ENCODE measurements at places on chromosomes 5 and 9. TPM values are rescaled to one million over a fixed set of nuclear protein-coding genes. Genes with fewer than 3 reads are reported as not detected.

DNA sequence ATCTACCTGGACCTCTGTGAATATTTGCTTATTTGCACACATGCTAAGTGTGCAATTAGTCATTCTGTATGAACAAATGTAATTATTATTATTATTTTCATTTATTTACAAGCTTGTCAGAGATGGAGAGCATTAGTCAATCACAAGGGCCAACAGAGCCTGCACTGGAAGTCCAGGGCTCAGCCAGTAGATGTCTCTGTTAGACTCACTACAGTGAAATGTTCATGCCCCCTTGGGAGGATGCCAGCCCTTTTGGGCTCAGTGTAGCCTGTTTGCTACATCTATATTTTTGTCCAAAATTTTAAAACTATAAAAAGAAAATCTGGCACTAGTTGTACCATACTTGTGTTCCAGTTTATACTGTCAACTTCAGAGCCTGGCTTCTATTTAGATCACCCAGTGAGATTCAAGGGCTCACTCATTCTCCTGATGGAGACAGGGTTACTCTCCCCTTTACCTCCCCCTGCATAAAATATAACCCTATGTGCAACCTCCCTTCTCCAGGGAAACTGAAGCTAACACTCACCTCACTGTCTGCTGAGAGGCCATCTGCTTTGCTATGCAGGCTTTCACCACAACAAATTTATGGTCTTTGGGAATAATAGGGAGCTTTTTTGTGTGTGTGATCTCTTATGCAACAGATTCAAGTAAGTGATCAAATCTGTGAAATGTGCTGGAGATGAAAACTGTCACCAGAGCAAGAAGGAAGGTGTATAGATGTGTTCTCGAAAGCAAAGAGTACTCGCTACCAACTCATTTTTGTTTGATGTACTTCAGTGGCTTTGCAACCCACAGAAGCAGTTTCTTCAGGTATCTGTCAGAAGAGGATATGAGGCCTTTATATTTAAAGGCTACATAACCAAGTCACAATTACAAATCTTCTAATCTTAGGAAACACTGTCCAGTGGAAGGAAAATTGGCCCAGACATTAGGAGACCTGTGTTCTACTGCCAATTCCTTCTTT lies 99.9 kb upstream of the TLE4 start:
- no peaks in the 10 kb centered on the region for H3K36me3 ChIP-seq
- no peaks in the 10 kb centered on the region for H3K27me3 ChIP-seq
- no peak overlapping the region for H3K27ac ChIP-seq
- H3K4me3 ChIP-seq: no peak overlapping the region

GRCh38 chr5:107456281-107456715 lies 214.4 kb downstream of the EFNA5 start:
- H3K4me3 ChIP-seq: no peak overlapping the region
- no peaks in the 10 kb centered on the region for H3K27me3 ChIP-seq
- no peak for DNase-seq
- no peaks in the 10 kb centered on the region for H3K36me3 ChIP-seq
- H3K4me1 ChIP-seq: peaks cover 10% of the 10 kb centered on the region

DNA sequence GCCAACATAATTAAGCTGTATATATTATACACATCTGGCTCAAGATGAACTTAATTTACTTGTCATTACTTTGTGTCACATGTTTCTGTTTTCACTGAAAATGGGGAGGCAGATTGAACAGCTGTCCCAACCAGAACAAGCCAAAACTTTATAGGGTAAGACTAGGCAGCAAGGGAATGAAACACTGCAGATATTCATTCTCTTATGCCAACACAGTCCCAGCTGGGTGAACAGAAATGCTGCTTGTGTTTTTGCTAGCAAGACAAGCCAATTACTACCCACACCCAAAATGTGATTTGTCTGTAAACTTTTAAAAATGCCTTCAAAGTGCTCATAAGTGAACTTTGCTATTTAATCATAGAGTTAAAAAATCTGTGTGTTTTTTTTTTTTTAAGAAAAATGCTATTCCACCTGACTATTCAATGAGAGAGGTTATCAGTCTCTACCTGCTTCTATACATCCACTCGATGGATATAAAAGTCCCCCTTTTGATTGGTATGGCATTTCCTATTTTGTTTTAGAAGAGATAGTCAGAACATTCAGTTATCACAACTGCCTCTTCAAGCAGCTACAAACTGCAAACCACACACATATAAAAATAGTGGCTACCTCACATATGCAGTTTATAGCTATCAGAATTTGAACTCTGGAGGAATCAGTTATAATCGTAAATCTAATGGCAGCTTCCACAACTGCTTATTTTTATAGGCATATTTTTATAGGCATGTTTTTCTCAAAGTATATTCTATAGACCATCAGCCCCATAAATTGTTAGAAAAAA lies 91.9 kb upstream of the PPP1R2B start:
- H3K4me1 ChIP-seq: no peaks in the 10 kb centered on the region
- no peak for DNase-seq
- H3K36me3 ChIP-seq: no peaks in the 10 kb centered on the region
- H3K27me3 ChIP-seq: no peaks in the 10 kb centered on the region
- H3K4me3 ChIP-seq: no peak overlapping the region

GRCh38 chr5:89435347-89435746 lies 552.4 kb upstream of the MEF2C start:
- no peak overlapping the region for H3K27ac ChIP-seq
- H3K27me3 ChIP-seq: no peaks in the 10 kb centered on the region
- DNase-seq: no peak
- H3K4me3 ChIP-seq: no peak overlapping the region
- no peaks in the 10 kb centered on the region for H3K36me3 ChIP-seq

- no peak for DNase-seq
- H3K27me3 ChIP-seq: peaks cover 14% of the 10 kb centered on the region
- peak overlapping the region; percentile 46 for H3K27ac ChIP-seq
- peaks cover 2% of the 10 kb centered on the region for H3K4me1 ChIP-seq
- no peak overlapping the region for H3K4me3 ChIP-seq
- H3K36me3 ChIP-seq: no peaks in the 10 kb centered on the region
Observed at GRCh38 chr5:96408210-96408777, 24.8 kb downstream of the PCSK1 start.

- no peak for DNase-seq
- no peaks in the 10 kb centered on the region for H3K27me3 ChIP-seq
- no peak overlapping the region for H3K4me3 ChIP-seq
- peak overlapping the region; percentile 21 for H3K27ac ChIP-seq
Observed at GRCh38 chr9:16484744-16485143, 385.7 kb downstream of the BNC2 start.

DNA sequence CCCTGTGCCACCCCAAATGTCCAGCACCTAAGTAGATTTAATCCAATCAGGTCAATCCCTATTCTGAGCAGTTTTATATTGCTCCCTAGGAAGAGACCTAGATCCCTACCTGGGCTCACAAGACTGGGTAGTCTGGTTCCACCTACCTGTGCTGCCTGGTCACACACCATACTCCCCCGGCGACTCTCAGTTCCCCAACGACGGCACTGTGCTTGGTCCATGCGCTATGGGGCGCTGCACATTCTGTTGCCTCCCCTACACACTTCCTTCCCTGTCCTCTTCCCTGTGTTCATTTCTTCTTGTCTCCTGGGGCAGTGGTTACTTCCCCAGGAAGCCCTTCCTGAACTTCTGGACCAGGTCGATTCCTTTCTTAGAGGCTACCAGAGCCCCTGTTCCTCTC lies 109.9 kb upstream of the IL12B start:
- no peak for DNase-seq
- H3K36me3 ChIP-seq: no peaks in the 10 kb centered on the region
- peaks cover 5% of the 10 kb centered on the region for H3K27me3 ChIP-seq
- no peak overlapping the region for H3K27ac ChIP-seq
- H3K4me1 ChIP-seq: peaks cover 4% of the 10 kb centered on the region
- H3K4me3 ChIP-seq: no peak overlapping the region

DNA sequence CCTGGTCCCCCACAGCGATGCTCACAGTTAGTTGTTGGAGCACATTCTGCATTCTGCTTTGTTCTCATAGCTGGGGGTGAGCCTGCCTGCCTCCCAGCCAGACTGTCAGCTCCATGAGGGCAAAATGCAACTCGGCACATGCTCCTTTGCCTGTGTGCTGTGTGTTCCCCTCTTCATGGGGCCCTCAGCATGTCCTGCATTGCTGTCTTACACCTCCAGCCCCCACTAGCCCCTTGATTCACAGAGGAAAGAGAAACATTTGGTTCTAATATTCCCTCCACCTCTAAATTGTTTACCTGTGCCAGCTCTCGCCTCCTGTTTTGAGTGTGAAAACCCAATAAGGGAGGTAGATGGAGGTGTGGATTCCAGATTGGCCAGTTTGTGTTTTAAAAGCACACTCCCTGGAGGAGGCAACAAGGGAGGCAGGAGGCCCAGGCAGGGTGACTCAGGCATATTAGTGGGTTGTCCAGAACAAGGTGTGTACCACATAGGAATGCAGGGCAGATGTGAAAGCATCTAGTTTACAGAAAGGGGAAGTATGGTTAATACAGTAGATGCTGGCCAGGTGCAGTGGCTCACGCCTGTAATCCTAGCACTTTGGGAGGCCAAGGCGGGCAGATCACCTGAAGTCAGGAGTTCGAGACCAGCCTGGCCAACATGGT lies 224.6 kb downstream of the AGTPBP1 start:
- no peak for DNase-seq
- H3K27me3 ChIP-seq: no peaks in the 10 kb centered on the region
- no peak overlapping the region for H3K27ac ChIP-seq
- H3K4me3 ChIP-seq: no peak overlapping the region
- no peaks in the 10 kb centered on the region for H3K36me3 ChIP-seq

DNA sequence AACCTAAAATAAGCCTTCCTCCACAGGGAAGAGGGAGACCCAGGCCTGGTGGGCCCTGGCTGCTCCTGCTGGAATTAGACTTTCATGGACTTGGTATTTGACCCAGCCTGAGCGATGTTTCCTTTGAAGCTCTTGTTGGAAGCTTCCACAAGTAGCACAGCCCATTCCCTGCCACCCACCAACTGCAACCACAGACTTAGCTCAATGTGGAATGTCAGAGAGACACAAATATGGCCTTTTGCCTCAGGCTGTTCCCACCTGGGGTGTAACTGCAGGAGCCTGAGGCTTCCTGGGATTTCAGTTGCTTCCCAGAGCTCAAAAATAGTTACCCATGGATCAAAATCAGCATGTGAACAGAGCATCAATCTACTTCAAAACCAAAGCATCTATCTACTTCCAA lies 70.3 kb upstream of the LHFPL2 start:
- H3K36me3 ChIP-seq: no peaks in the 10 kb centered on the region
- no peak overlapping the region for H3K4me3 ChIP-seq
- H3K27me3 ChIP-seq: no peaks in the 10 kb centered on the region

- H3K27me3 ChIP-seq: no peaks in the 10 kb centered on the region
- no peaks in the 10 kb centered on the region for H3K4me1 ChIP-seq
- DNase-seq: no peak
Observed at GRCh38 chr9:29945012-29945411, 2371.7 kb upstream of the C9orf72 start.

- H3K4me1 ChIP-seq: no peaks in the 10 kb centered on the region
- no peak overlapping the region for H3K4me3 ChIP-seq
- no peaks in the 10 kb centered on the region for H3K36me3 ChIP-seq
- no peak for DNase-seq
- no peak overlapping the region for H3K27ac ChIP-seq
Observed at GRCh38 chr5:127697894-127698600, 5.1 kb upstream of the CCDC192 start.

- H3K4me1 ChIP-seq: no peaks in the 10 kb centered on the region
- DNase-seq: no peak
- H3K27me3 ChIP-seq: no peaks in the 10 kb centered on the region
- H3K4me3 ChIP-seq: no peak overlapping the region
Observed at GRCh38 chr5:142894749-142895148, 124.6 kb downstream of the ARHGAP26 start.

DNA sequence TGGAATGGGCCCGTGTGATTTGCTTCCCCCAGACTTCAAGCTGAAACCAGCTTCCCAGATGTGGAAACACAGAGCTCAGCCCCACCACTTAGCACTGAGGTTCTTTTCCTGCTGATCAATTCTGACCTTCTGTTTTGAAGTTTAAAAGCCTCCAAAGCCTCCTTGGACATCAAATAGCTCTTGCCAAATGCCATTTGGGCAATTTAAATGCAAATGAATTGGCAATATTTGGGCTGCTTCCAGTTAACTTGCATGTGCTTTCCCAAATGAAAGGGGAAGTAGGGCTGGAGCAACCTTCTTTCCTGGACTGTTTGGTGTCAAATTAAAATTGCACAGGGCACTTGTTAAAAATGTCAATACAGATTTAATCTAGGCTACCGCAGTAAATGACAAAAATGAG lies 710.5 kb downstream of the TLR4 start:
- no peaks in the 10 kb centered on the region for H3K36me3 ChIP-seq
- DNase-seq: no peak
- no peak overlapping the region for H3K27ac ChIP-seq
- no peaks in the 10 kb centered on the region for H3K27me3 ChIP-seq
- no peaks in the 10 kb centered on the region for H3K4me1 ChIP-seq
- H3K4me3 ChIP-seq: no peak overlapping the region

- no peaks in the 10 kb centered on the region for H3K27me3 ChIP-seq
- H3K27ac ChIP-seq: no peak overlapping the region
- H3K4me3 ChIP-seq: no peak overlapping the region
- no peaks in the 10 kb centered on the region for H3K36me3 ChIP-seq
- DNase-seq: no peak
Observed at GRCh38 chr5:84287951-84288350, 96.7 kb downstream of the EDIL3 start.

GRCh38 chr5:146173597-146173996 lies 8.9 kb downstream of the LARS1 start:
- H3K4me3 ChIP-seq: no peak overlapping the region
- no peaks in the 10 kb centered on the region for H3K4me1 ChIP-seq
- H3K36me3 ChIP-seq: peaks cover 93% of the 10 kb centered on the region
- H3K27ac ChIP-seq: no peak overlapping the region
- no peaks in the 10 kb centered on the region for H3K27me3 ChIP-seq
- no peak for DNase-seq

- H3K27ac ChIP-seq: peak overlapping the region; percentile 63
- no peaks in the 10 kb centered on the region for H3K27me3 ChIP-seq
- no peak for DNase-seq
- no peaks in the 10 kb centered on the region for H3K36me3 ChIP-seq
- no peak overlapping the region for H3K4me3 ChIP-seq
Observed at GRCh38 chr5:172756764-172757393, 14.1 kb downstream of the DUSP1 start.

GRCh38 chr9:122004589-122004988 lies 88.5 kb downstream of the TTLL11 start:
- no peak overlapping the region for H3K4me3 ChIP-seq
- no peaks in the 10 kb centered on the region for H3K27me3 ChIP-seq
- H3K36me3 ChIP-seq: no peaks in the 10 kb centered on the region
- no peak overlapping the region for H3K27ac ChIP-seq
- H3K4me1 ChIP-seq: peaks cover 13% of the 10 kb centered on the region

DNA sequence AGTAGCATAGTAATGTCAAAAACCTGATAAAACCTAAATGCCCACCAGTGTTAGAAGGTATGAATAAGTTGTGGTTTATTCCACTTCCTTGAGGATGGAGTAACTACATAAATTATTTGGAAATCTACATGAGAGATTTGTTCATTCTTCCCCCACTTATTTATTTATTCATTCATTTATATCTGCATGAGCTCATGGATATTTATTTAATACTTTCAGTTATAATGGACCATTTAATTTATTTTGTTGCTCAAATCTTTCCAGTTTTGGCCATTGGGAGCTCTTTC lies 223.8 kb upstream of the S1PR3 start:
- H3K4me1 ChIP-seq: no peaks in the 10 kb centered on the region
- H3K4me3 ChIP-seq: no peak overlapping the region
- H3K27ac ChIP-seq: no peak overlapping the region
- DNase-seq: no peak

The FOXD4 gene
- total RNA-seq: not detected

The GPX3 gene
- 328 TPM for total RNA-seq

The TSSK1B gene
- 0.15 TPM for total RNA-seq

The PCDHB2 gene
- total RNA-seq: 1.1 TPM

The MYORG gene
- 5.5 TPM for total RNA-seq

The HK3 gene
- total RNA-seq: 5.7 TPM

The AQP3 gene
- total RNA-seq: 1,484 TPM

The DMGDH gene
- 1.7 TPM for total RNA-seq

The HNRNPA0 gene
- total RNA-seq: 13.7 TPM

The GADD45G gene
- total RNA-seq: 1.8 TPM

The TAS2R1 gene
- total RNA-seq: not detected

The ENC1 gene
- total RNA-seq: 3.9 TPM

All from esophagus squamous epithelium (tissue), 5 donors.